T-helper 1 cell (primary cell): ENCODE measurements at places on chromosomes 5 and 9.
A peak's percentile ranks its signal among the peaks of the same experiment; 100 is the strongest.

DNA sequence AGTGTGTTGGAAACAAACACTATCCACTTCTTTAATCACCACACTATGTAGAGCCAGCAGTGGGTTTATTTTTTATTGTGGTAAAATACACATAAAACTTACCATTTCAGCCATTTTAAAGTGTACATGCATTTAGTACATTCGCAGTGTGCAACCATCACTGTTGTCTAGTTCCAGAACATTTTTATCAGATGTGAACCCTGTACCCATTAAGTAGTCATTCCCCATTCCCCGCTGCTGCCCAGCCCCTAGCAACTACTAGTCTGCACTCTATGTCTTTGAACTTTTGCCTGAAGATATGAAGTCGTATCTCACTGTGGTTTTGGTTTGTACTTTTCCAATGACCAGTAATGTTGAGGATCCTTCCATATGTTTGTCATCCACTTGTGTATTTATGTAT, 30.2 kb upstream of the F2R start:
- no peak for DNase-seq

GRCh38 chr5:120153551-120153950, 310.5 kb upstream of the PRR16 start:
- no peak for DNase-seq

DNA sequence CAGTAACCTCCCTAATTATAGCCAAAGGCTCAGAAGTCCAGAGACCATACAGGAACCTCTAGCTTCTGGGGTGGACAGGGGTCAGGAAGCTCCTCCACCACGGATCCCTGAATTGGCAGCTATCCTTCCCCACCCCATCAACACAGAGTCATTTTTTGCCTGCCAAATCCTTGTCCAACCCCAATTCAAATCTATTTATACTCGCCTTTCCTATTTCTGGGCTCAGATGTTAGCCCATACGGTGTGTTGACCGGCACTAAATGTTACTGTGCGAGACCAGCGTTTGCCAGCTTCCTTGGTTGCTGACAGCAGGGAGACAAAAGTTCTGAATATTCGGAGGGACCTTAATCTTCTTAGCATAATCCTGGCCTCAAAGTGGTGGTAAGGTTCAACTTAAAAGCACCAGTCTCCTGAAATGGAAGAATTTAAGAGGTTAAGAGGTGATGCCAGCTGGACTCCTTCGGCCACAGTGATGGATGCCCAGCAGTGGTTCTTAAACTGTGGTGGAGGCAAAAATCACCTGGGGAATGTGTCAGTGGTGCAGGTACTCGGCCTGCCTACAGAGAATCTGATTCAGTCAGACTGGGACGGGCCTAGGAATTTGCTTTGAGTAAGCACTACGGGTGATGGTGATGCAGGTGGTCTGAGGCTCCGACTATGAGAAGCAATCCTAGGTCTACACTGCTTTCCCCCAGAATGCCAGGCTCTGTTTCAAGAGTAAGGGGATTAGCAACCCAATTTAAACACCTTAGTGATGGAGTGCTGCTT, 204.8 kb upstream of the MEF2C start:
- no peak for DNase-seq

DNA sequence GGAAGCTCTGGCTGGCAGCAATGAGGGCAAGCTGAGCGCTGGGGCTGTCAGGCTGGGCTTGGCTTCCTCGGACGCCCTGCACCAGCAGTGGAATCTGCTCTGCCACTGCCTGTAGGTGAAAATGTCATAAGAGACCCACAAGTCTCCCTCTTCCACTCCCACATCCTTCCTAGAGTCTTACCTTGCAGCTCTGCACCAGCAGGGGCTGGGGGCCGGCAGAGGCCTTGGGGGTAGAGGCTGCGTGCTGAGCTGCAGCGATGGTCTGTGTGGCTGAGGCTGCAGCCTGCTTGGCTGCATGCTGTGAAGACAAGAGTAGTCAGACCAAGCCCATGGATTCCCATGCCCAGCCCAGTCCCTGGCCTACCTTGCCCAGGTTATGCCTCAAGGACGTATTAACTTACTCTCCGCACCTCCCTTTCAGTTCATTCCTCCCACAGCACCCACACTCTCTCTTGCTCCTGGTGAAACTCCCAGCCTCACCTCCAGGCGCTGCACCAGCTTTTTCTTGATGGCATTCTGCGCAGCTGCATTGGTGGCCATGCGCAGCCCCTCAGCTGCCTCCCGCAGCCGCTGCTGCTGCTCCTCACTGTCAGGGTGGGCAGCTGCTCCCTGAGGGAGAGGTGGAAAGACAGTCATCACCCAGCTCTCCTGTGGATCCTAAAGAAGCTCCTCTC, 17.3 kb downstream of the TLN1 start:
- DNase-seq, result no peak

DNA sequence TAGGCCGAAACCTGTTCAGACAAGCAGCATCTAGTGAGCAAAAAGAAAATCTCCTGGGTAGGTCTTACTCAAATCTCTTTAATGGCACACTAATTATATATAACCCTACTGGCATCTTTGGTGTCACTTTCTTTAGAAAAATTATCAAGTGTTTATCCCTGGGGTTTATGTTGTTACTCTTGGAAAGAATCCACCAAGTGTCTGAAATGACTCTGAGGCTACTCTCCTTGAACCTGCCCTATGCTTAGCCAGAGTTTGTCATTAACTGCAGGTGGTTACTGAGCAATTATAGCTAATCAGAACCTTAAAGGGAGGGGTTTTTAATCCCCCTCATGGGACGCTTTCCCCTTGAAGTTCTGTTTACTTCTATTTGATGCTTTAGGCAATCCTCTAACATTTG, 381.9 kb downstream of the PLK2 start:
- DNase-seq, result no peak

DNA sequence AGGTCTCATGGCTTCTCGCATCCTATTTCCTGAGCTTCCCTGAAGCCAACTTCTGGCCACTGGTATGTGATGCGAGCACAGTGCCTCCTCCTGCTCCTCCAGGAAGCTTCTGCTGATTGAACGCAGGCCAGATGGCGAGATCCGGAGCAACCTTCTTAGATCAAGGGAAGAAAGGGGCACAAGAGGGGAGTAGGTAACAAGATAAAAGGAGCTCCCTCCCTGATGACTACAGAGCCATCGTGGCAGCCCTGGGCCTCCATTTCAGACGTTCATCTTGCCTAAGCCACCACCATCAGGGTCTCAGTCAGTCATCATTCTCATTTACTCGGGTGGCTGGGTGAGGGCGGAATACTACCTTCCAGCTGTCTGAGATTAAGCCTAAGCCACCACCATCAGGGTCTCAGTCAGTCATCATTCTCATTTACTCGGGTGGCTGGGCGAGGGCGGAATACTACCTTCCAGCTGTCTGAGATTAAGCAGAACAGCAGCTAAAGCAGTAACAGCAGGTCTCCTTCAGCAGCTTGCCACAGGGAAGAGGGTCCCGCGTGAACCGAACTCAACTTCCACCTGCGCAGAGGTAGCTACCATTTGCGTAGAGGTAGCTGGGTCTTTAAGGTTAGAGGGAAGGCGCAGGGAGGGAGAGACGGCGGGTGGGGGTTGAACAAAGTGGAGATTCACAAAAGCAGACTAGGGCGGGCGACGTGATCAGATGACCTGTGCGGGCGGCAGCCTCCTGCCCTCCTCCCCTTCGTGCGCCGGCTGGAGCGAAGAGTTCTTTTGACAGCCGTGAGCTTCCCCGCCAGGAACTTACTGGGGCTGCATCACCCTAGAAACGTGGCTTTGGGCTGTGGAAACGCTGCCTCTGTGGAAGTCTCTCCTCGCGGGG, 27.9 kb upstream of the MGAT1 start:
- peak; percentile 67 for DNase-seq

GRCh38 chr5:108059334-108059733, 322.6 kb downstream of the FBXL17 start:
- no peak for DNase-seq

DNA sequence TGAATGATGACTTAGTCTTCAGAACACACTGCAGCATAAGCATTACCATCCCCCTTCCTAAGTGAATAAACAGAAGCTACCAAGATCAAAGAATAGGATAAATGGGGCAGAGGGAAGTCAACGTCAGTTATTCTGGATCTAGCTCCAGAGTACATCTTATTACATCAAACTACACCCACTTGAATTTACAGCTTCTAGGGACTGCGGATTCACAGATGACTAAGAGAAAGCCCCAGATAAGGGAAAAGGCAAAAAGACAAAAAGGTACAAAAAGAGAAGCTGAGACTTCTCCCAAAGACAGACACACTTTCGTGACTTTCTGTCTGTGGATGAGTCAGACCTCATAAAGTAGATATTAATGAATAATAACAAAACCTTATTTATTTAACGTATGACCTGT, 457.9 kb upstream of the BRINP1 start:
- DNase-seq, result no peak

DNA sequence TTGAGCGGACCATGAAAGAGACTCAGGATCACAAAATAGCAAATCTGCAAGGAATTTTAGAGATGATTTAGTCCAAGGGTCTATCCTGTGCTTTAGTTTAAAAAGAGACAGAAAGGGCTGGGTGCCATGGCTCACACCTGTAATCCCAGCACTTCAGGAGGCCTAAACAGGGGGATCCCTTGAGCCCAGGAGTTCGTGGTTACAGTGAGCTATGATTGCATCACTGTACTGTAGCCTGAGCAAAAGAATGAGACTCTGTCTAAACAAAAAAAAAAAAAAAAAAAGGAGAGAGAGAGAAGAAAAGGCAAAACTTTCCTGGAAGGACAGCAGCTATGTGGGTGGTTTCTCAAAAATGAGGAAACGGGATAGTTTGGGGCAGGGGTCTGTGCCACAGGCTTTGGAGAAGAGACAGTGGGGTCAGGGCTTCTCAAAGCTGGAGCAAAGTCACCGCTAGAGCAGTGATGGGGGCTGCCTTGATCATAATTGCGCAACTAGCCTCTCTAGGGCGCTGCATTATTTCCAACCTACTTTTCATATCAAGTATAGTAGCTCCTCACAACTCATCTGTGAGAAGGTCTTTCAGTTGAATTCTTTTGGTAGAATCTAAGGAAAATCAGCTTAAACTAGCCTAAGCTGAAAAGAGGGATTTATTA, 8.5 kb upstream of the ANKH start:
- no peak for DNase-seq

DNA sequence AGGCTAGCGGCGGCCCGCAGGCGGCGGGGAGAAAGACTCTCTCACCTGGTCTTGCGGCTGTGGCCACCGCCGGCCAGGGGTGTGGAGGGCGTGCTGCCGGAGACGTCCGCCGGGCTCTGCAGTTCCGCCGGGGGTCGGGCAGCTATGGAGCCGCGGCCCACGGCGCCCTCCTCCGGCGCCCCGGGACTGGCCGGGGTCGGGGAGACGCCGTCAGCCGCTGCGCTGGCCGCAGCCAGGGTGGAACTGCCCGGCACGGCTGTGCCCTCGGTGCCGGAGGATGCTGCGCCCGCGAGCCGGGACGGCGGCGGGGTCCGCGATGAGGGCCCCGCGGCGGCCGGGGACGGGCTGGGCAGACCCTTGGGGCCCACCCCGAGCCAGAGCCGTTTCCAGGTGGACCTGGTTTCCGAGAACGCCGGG, 253 bp downstream of the SLC12A2 start:
- no peak for DNase-seq

DNA sequence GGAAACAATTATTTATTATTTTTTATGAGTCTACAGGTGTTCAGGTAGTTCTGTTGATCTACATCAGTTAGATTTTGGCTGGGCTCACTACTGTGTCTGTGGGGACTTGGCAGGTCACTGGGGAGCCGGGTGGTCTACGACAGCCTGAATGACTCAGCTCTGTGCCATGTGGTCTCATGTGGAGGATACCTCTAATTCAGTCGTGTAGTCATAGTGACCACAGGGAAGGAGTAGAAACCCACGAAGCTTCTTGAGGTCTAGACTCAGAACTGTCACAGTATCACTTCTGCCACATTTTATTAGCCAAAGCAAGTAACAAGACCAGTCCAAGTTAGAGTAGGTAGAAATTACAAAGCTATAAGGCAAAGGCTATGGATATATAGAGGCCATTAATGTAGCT, 64.7 kb upstream of the GRAMD2B start:
- DNase-seq, result no peak

DNA sequence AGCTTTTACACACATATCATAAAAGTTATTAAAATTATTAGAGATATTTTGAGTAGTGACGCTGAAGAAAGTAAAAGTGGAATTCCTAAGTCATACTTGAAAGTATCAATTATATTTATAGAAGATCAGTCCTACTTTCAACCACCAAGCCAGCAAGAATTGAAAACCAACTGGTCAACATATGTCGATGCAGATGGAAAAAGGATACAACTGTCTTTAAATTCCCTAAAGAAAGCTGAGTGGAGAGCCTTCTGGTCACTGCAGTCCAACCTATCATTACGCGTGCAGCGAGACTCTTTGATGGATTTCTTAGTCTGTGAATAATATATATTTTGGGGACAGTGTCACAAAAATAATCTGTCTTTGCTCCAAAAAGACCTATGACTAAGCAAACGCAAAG, 15.3 kb downstream of the MEF2C start:
- DNase-seq, result no peak

- no peak for DNase-seq
Observed at GRCh38 chr9:116964258-116964657, 277.2 kb downstream of the TRIM32 start.
